ENCODE measurements at places on chromosomes 5 and 9. TPM values are rescaled to one million over a fixed set of nuclear protein-coding genes. Genes with fewer than 3 reads are reported as not detected.

DNA sequence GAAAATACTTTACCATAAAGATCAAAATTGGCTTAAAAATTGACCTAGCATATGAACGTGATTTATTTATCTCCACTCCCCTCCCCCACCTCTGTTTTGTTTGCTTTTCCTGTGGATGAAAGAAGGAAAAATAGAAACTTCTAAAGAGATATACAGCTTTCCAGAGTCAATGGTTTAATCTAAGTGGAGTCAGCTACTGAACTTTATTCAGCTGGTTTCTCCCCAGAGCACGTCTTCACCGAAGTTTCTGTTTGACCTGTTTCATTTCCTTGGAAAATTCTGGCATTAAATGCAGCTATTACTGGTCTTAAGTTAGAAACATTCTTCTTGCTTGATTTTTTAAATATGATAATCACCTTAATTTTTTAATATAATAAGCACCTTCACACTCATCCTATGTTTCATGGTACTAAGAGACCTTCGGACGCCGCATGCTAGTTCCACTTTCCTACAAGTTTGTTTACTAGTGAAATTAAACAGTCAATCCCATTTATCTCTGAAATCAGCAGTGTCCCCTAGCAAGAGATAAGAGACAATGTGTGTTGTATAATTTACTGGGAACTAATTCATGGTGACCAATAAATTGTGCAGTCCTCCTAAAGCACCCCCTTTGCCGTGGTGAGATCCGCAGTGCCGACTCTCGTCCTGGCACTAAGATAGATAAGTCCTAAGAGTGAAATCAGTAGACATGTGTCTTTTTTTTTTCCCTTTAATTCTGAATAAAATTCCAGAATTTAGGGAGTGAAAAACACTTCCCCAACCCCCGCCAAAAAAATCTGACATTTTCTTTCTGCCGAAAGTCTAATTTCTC lies 89.9 kb downstream of the ARL15 start:
- H3K27ac ChIP-seq, result no peak overlapping the region
- no peak overlapping the region for H3K4me3 ChIP-seq
- DNase-seq, result no peak
- H3K4me1 ChIP-seq, result no peaks in the 10 kb centered on the region
- no peaks in the 10 kb centered on the region for H3K36me3 ChIP-seq

- H3K4me3 ChIP-seq, result no peak overlapping the region
- H3K36me3 ChIP-seq, result no peaks in the 10 kb centered on the region
- H3K4me1 ChIP-seq, result no peaks in the 10 kb centered on the region
- no peak for DNase-seq
- H3K27ac ChIP-seq, result no peak overlapping the region
These were observed 28.5 kb downstream of the GLDC start for GRCh38 chr9:6616951-6617602.

ROR2 gene
- polyA plus RNA-seq, result 3.2 TPM

CARTPT gene
- polyA plus RNA-seq, result not detected
